ENCODE measurements at places on chromosomes 3 and 15. TPM values are rescaled to one million over a fixed set of nuclear protein-coding genes. Genes with fewer than 3 reads are reported as not detected.

ALCAM gene
- 68.6 TPM for total RNA-seq

CRYGS gene
- 3.5 TPM for total RNA-seq

PATL2 gene
- total RNA-seq: 1.1 TPM

TUSC7 gene
- total RNA-seq: not detected

INKA1 gene
- total RNA-seq: 3.7 TPM

ARRDC4 gene
- 20.4 TPM for total RNA-seq

MYL3 gene
- total RNA-seq: 1.3 TPM

SNURF gene
- total RNA-seq: 100 TPM

DZIP1L gene
- total RNA-seq: 28.6 TPM

SNTN gene
- total RNA-seq: not detected

XRN1 gene
- total RNA-seq: 64.8 TPM

ADCY5 gene
- 23.5 TPM for total RNA-seq

RRP9 gene
- 7.7 TPM for total RNA-seq

AMT gene
- 3.9 TPM for total RNA-seq

Data from cerebellum (tissue), 4 donors.